ENCODE measurements at places on chromosomes 11 and 22. TPM values are rescaled to one million over a fixed set of nuclear protein-coding genes. Genes with fewer than 3 reads are reported as not detected.

Gene PATE2
- not detected for total RNA-seq

Gene MRPL21
- total RNA-seq = 106 TPM

Gene KRTAP5-9
- total RNA-seq = not detected

Gene RAB39A
- total RNA-seq = not detected

Gene RBMXL2
- total RNA-seq = not detected

Gene FAM227A
- 0.28 TPM for total RNA-seq

Gene NOX4
- not detected for total RNA-seq

Gene CARD18
- total RNA-seq = not detected

Gene DDX17
- total RNA-seq = 391 TPM

Gene LGALS12
- 1.4 TPM for total RNA-seq

Gene FAM83F
- 0.11 TPM for total RNA-seq

Gene TMPRSS6
- 9.2 TPM for total RNA-seq

Gene HTATIP2
- 62.7 TPM for total RNA-seq

Gene TIGD3
- 1.6 TPM for total RNA-seq

Gene OR56A1
- not detected for total RNA-seq

Gene TRIM48
- not detected for total RNA-seq

Gene BARX2
- total RNA-seq = 4.9 TPM

Gene OOSP4B
- not detected for total RNA-seq

All from activated T-helper 2 cell treated with anti-CD3 and anti-CD28 coated beads, Interferon-gamma antibody, Interleukin-2, Interleukin-4, amounts not matched to agents 10 μg/mL and 5 μg/mL and 100 μg/mL, durations not matched to agents 14 hours and 24 hours and 36 hours (primary cell).